ENCODE measurements at places on chromosomes 13 and 19.
A peak's percentile ranks its signal among the peaks of the same experiment; 100 is the strongest.

DNA sequence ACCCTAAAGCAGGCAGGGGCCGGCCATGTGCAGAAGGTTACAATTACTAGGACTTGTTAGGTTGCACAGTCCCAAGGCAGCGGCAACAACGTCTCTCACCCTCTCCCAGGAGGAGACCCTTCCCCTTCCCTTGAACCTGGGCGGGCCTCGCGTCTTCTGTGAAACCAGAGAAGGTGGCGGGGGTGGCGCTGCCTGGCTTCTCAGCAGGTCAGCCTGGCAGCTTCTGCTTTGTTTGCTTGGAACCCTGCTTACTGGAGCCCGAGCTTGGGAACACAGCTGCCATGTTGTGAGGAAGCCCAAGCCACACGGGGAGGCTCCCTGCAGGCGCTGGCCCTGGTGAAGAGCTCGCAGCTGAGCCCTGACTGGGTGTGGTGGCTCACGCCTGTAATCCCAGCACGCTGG, 15.5 kb downstream of the MKNK2 start:
- H3K4me3 ChIP-seq, result no peak overlapping the region
- no peaks in the 10 kb centered on the region for H3K27me3 ChIP-seq
- H3K4me1 ChIP-seq, result peaks cover 10% of the 10 kb centered on the region
- peaks cover 3% of the 10 kb centered on the region for H3K36me3 ChIP-seq

- no peaks in the 10 kb centered on the region for H3K27me3 ChIP-seq
- H3K4me1 ChIP-seq, result peaks cover 25% of the 10 kb centered on the region
- H3K27ac ChIP-seq, result no peak overlapping the region
These were observed 118.7 kb upstream of the MAB21L1 start for GRCh38 chr13:35595181-35595580.

GRCh38 chr13:27007166-27007565, 164.4 kb downstream of the USP12 start:
- H3K36me3 ChIP-seq, result no peaks in the 10 kb centered on the region
- peaks cover 9% of the 10 kb centered on the region for H3K4me1 ChIP-seq
- H3K27me3 ChIP-seq, result no peaks in the 10 kb centered on the region
- H3K4me3 ChIP-seq, result peak overlapping the region; percentile 45

DNA sequence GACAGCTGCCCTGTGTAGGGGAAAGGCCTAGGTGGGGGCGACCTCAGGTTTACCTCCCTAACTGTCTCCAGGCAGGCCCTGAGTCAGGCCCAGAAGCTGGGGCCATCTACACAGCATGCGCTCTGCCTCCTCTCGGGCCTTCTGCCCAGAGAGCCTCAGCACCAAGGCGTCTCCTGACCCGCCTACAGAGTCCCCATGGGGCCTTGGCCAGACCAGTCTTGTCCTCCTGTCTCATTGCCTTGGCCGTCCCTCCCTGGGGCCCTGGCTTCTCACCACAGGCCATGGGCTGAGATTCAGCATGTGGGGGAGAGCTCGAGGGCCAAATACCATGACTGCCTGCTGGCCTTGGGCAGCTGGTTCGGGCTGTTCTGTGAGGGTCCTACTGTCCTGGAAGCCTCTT, 59.0 kb downstream of the SMARCA4 start:
- no peaks in the 10 kb centered on the region for H3K27me3 ChIP-seq
- peaks cover 13% of the 10 kb centered on the region for H3K36me3 ChIP-seq
- H3K4me1 ChIP-seq, result no peaks in the 10 kb centered on the region
- no peak overlapping the region for H3K4me3 ChIP-seq
- no peak for DNase-seq

GRCh38 chr13:112653071-112653470, 36.8 kb upstream of the ATP11A start:
- H3K27me3 ChIP-seq, result no peaks in the 10 kb centered on the region
- no peaks in the 10 kb centered on the region for H3K36me3 ChIP-seq
- no peak for DNase-seq
- no peak overlapping the region for H3K4me3 ChIP-seq
- no peak overlapping the region for H3K27ac ChIP-seq

DNA sequence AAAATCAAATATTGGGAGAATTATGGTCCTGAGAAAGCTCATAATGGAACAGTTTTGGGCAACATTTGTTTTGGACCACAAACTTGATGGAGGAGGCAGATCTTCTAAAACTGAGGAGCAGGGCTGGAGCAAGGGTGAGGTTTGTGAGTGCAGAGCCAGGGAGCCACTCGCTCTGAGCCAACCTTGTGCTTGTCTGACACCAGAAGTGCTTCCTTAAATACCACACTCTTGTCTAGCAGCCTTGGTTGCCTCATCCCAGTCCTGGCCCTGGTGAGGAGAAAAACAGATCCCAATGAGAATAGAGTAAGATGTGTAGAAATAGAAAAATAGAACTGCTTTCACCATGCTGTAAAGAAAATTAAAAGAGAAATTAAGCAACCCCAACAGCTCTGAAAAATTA, 6.7 kb downstream of the ZNF317 start:
- no peak overlapping the region for H3K4me3 ChIP-seq
- no peaks in the 10 kb centered on the region for H3K27me3 ChIP-seq
- no peaks in the 10 kb centered on the region for H3K4me1 ChIP-seq
- peaks cover 67% of the 10 kb centered on the region for H3K36me3 ChIP-seq

- no peaks in the 10 kb centered on the region for H3K4me1 ChIP-seq
- no peaks in the 10 kb centered on the region for H3K27me3 ChIP-seq
- peaks cover 6% of the 10 kb centered on the region for H3K36me3 ChIP-seq
- no peak for DNase-seq
These were observed 39.1 kb downstream of the USP12 start for GRCh38 chr13:27132538-27132937.

- no peak overlapping the region for H3K27ac ChIP-seq
- H3K36me3 ChIP-seq, result peaks cover 7% of the 10 kb centered on the region
- H3K4me1 ChIP-seq, result no peaks in the 10 kb centered on the region
- H3K27me3 ChIP-seq, result no peaks in the 10 kb centered on the region
- no peak for DNase-seq
These were observed 7.6 kb upstream of the GMIP start for GRCh38 chr19:19651076-19651475.

GRCh38 chr13:114108141-114108761, 24.2 kb downstream of the RASA3 start:
- H3K4me3 ChIP-seq, result no peak overlapping the region
- peak overlapping the region; percentile 75 for H3K27ac ChIP-seq
- DNase-seq, result no peak

DNA sequence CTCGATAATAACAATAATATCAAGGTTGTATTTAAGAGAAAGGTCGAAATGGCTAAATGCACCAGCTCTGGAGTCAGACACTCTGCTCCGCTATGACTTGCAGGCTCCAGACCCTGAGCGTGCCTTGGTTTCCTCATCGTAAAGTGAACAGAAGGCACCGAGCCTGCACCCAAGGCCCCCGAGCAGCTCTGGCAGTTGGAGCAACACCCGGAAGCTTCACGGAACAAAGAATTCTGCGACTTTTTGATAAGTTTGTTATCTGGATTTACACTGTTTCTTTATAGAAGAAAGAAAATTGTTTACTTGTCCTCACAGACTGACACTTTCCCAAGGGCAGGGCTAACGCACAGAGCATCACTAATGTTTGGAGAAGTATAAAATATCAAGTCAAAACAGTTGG, 4.4 kb downstream of the GRTP1 start:
- no peak overlapping the region for H3K4me3 ChIP-seq
- H3K27ac ChIP-seq, result no peak overlapping the region

DNA sequence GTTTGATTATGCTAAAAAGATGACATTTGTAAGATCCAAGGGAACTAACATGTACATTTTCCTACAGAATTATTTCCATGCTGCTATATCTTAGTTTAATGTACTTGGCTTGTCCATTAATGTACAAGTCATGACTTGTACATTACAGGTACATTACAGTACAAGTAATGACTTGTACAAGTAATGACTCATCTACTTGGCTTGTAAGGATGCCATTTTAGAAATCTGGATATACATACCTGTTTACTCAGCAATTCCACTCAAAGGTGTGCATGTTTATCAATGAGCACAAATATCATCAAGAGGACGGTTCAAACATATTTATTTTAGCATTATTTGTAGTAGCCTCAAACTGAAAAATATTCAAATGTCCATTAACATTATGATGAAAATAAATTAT, 87.0 kb upstream of the TRPC4 start:
- DNase-seq, result no peak
- H3K4me1 ChIP-seq, result no peaks in the 10 kb centered on the region
- H3K27me3 ChIP-seq, result no peaks in the 10 kb centered on the region

- peaks cover 8% of the 10 kb centered on the region for H3K4me1 ChIP-seq
- H3K27me3 ChIP-seq, result peaks cover 33% of the 10 kb centered on the region
- peak overlapping the region; percentile 28 for H3K27ac ChIP-seq
- peak; percentile 87 for DNase-seq
- peak overlapping the region; percentile 59 for H3K4me3 ChIP-seq
These were observed 463.8 kb downstream of the ITGBL1 start for GRCh38 chr13:101916108-101916774.

- H3K27me3 ChIP-seq, result no peaks in the 10 kb centered on the region
- no peak for DNase-seq
These were observed 9.9 kb downstream of the LRFN1 start for GRCh38 chr19:39310558-39311311.

DNA sequence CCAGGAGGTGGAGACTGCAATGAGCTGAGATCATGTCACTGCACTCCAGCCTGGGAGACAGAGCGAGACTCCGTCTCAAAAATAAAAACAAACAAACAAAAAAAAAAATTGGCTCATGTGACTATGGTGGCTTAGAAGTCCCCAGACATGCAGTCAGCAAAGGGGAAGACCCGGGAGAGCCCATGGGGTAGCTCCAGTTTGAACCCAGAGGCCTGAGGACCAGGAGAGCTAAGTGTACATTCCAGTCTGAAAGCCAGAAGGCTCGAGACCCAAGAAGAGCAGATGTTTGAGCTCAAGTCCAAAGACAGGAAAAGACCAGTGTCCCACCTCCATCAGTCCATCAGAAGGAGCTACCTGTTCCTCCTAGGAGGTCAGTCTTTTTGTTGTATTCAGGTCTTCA, 175.2 kb downstream of the TSHZ3 start:
- no peaks in the 10 kb centered on the region for H3K36me3 ChIP-seq
- no peak for DNase-seq
- H3K27me3 ChIP-seq, result no peaks in the 10 kb centered on the region

DNA sequence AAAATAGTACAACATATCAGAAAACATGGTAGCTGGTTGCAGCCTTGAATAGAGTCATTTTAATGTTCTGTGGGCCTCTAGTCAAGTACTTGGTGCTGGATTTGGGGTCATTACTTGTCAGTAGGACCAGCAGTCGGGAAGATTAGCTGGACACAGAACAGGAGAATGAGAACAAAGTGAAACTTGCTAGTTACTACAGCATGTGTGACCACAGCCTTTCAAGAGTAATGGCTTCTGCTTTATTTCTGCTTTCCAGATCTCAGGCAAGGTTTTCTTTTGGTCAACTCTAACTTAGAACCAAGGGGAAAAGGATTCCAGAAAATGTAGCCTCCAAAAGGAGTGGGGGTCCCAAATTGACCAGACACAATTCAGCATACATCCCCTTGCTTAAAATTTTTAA, 17.1 kb upstream of the VWA8 start:
- no peak overlapping the region for H3K27ac ChIP-seq
- no peaks in the 10 kb centered on the region for H3K27me3 ChIP-seq
- no peak for DNase-seq
- H3K4me1 ChIP-seq, result no peaks in the 10 kb centered on the region
- no peaks in the 10 kb centered on the region for H3K36me3 ChIP-seq

DNA sequence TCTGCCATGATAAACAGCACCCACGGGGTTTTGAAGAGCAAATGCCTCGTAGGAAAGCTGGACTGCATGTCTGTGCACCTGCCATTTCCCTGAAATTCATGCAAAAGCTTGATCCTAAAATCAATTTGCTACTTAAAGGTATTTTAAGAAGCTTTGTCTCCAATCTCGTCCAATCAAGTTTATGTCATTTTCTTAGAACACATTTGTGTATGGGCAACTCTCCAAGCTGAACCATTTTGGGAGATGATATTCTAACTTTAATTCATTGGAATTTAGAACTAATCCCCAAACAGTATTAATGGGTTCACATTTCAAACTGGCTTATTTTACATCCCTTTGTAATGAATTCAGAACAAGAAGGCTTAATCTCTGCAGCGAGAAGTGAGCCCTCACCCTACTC, 822 bp downstream of the ADPRHL1 start:
- no peaks in the 10 kb centered on the region for H3K27me3 ChIP-seq
- no peak overlapping the region for H3K27ac ChIP-seq
- no peak overlapping the region for H3K4me3 ChIP-seq

- DNase-seq, result no peak
- H3K4me3 ChIP-seq, result no peak overlapping the region
- no peaks in the 10 kb centered on the region for H3K4me1 ChIP-seq
- H3K27ac ChIP-seq, result no peak overlapping the region
- H3K27me3 ChIP-seq, result peaks cover 92% of the 10 kb centered on the region
- no peaks in the 10 kb centered on the region for H3K36me3 ChIP-seq
These were observed 14.2 kb downstream of the ZIC2 start for GRCh38 chr13:99995589-99996380.

- H3K27ac ChIP-seq, result no peak overlapping the region
- no peak for DNase-seq
- no peak overlapping the region for H3K4me3 ChIP-seq
- H3K36me3 ChIP-seq, result no peaks in the 10 kb centered on the region
- no peaks in the 10 kb centered on the region for H3K27me3 ChIP-seq
- H3K4me1 ChIP-seq, result no peaks in the 10 kb centered on the region
These were observed 513.8 kb upstream of the KLF12 start for GRCh38 chr13:74647991-74648390.

DNA sequence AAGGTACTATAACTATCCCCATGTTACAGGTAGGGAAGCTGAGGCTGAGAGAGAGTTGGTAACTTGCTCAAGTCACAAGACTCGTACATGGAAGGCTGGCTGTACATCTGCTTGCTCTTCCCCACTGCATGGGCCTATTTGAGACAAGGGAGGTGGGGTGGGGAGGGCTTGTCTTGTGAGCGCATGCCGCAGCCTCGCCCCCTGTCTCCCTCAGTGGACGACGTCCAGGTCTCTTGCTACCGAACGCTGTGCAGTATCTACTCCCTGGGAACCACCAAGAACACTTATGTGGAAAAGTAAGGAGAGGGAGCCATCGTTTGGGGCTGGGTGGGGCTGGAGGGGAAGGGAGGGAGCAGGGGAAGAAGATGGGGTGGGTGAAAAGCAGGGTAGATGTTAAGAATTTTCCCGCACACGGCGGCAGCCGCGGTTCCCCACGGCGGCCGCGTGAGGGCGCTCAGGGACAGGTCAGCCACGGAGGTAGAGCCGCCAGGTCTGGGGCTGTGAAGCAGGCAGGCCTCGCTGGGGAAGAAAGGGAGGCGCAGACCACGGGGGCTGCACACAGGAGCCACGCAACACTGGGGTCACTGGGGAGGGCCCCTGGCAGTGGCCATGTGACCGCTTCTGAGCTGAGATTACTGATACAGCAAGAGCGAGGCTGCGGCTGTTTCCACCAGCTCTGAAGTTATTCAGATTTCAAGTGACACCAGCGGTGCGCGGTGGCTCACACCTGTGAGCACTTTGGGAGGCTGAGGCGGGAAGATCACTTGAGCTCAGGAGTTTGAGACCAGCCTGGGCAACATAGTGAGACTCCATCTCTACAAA, 81.5 kb downstream of the RYR1 start:
- H3K4me1 ChIP-seq, result peaks cover 3% of the 10 kb centered on the region
- peak; percentile 94 for DNase-seq
- H3K4me3 ChIP-seq, result no peak overlapping the region
- no peaks in the 10 kb centered on the region for H3K27me3 ChIP-seq
- H3K27ac ChIP-seq, result no peak overlapping the region

GRCh38 chr13:40484101-40484800, 182.2 kb downstream of the FOXO1 start:
- no peaks in the 10 kb centered on the region for H3K36me3 ChIP-seq
- H3K4me1 ChIP-seq, result no peaks in the 10 kb centered on the region
- DNase-seq, result no peak
- H3K27ac ChIP-seq, result no peak overlapping the region
- no peaks in the 10 kb centered on the region for H3K27me3 ChIP-seq
- H3K4me3 ChIP-seq, result no peak overlapping the region
